ENCODE measurements at places on chromosomes 3 and 15. TPM values are rescaled to one million over a fixed set of nuclear protein-coding genes. Genes with fewer than 3 reads are reported as not detected.

SERINC4 gene
- not detected for total RNA-seq

BCHE gene
- 49.0 TPM for total RNA-seq

GOLGA6D gene
- not detected for total RNA-seq

SUCNR1 gene
- 0.74 TPM for total RNA-seq

DNA sequence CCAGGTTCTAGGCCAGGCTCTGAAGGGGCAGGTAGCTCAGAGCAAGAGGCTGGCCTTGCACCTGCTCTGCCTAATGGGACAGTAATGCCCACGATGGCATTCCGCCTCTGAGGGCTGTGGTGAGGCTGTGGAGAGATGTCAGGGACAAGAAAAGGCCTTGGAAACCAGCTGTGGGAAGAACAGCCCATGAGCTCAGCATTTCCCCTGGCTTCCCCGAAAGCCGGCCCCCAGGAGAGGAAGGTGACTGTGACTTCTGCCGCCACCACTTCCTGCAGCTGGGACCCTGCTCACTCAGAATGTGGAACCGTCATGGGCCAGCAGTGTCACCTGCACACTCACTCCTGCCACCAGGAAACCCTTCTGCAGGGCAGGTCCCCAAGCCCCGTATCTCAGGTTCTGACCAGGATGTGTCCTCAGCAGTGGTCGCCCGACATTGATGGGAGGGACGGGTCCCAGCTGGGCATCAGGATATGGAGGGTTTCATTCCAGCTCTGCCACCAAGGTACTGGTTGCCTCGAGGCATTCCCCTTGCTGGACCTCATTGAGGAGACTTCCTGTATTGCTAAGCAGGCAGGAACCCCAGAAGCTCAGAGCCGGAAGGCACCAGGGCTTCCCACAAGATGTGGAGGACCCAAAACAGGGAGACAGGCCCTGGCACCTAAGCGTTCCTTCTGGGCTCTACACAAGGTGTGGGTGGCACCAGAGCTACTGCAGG, 30.7 kb downstream of the SEMA7A start:
- ATAC-seq = no peak

GRCh38 chr15:88790486-88790885, 12.8 kb upstream of the ACAN start:
- no peak for ATAC-seq

- no peak for ATAC-seq
These were observed 10.5 kb downstream of the BFSP2 start for GRCh38 chr3:133410191-133410892.

DNA sequence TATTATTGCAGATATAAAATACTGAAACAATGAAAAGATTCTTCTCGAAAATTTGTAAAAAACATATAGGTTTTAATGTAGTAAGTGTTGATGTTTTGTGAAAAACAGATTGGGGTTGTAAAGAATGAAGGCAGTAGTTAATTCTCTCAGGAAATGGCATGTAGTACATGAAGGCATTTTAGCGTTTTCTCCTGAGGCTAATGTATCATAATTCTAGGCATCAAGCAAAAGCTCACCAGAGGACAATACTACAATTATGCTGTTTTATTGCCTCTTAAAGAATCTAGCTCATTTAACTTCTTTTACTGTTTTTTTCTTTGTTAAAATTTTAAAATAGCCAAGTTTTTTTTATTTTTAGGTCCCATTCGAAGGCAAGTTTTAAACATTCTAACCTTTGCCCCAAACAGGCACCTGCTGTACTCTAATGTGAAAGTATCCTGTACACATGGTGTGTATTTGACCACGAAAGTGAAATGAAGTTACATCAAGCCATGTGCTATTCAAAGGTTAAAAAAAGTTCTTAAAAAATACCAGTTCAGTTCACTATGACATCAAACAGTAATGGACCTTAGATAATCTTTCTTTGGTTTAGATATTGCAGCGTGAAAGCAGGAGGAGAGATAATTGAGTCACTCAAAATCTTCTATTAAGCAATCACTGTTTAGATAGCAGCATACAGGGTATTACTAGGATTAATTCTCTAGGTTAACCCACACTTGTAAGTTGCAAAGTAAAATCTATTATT, 163.6 kb downstream of the ECT2 start:
- ATAC-seq = no peak

Measured in gastroesophageal sphincter (tissue), 4 donors.